Activated CD4-positive, alpha-beta T cell treated with anti-CD3 and anti-CD28 coated beads for 4 hours (primary cell): ENCODE measurements at places on chromosomes 7 and 10.

DNA sequence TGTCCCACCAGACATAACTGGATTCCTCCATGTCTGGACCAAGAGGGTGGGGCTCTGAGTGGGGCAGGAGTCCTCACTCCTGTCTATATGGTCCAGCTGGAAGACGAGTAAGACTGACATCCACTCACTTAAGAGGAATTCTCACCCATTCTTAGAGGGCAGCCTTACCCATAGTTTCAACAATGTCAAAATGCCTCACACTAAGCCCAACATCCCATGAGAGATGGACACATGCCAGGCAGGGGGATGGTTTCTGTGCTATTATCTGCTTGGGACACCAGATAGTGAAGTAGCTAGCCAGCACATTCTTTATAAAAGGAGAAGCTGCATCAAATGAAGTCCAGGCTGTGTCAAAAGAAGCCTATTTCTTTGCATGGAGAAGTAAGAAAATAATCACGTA, 4.7 kb upstream of the LANCL2 start:
- no peak for DNase-seq

DNA sequence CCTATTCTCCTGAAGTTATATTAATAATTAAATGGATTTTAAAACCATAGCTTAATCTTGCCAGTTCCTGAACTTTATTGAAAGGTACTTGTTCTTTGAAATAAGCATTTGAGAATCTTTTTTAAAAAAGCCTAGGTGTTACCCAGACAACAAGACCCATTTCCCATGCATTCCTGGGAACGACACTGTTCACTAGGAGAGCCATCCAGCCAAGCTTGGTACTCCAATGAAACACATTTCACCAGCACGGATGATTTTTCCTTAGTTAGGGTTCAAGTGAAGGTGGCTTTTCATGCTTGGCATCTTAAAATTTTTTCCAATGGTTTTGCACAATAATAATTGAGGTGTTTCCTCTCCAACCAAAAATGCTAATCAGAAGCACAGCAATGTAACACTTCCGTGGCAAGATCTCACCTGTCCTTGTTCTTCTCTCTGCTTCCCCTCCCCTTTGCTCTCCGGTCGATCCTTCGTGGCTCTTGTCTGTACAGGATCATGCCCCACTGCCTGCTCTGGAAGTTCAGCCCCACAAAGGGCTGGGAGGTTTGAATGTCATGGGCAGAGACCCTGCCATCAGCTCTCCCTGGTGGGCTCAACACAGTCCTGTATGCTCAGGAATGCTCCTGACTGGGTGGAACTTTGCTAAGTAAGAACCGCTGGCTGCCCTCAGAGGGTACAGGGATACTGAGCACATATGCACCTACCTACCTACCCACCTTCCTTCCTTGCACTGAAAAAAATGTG, 69.7 kb upstream of the AQP1 start:
- no peak for DNase-seq

DNA sequence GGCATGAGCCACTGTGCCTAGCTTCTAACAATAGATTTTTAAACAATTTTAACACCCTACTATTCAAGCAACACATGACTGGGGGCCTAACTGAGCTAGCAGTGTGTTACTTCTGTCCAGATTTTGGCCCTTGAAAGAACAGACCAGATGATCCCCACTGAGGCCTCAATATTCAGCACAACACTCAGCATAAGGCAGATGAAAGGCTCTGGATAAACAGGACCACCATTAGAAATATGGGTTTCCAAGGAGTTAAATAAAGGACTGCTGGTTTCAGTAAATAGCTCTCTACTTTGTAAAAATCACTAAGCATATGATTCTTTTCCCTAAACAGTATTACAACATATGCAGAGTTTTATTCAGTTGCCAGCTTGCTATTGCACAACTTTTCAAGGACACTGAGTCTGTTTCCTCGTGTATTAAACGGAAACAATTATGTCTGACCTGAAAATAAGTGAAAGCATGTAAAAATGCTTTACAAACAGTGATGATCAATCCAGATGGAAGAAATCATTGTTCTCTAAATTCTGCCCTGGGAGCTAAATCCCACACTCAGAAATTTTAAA, 23.8 kb upstream of the FZD1 start:
- DNase-seq, result no peak

DNA sequence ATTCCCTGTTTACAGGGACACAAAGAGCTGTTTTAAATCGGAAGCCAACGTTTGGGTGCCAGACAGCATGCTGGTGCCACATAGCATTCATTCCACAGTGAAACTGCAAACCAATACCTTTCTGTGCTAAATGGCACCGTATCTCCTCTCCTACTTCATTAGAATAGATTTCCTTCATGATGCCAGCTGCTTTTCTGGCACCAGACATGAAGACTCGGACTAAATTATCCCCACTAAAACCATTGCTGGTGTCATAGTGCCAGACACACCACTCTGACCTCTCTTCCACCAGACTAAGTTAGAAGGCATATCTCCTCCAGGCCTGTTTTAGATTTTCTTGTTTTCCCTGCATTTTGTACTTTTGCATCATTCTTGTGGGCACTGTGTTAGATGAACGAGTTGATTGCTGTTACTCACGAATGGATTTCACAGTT, 155.1 kb downstream of the ETV1 start:
- DNase-seq, result no peak

DNA sequence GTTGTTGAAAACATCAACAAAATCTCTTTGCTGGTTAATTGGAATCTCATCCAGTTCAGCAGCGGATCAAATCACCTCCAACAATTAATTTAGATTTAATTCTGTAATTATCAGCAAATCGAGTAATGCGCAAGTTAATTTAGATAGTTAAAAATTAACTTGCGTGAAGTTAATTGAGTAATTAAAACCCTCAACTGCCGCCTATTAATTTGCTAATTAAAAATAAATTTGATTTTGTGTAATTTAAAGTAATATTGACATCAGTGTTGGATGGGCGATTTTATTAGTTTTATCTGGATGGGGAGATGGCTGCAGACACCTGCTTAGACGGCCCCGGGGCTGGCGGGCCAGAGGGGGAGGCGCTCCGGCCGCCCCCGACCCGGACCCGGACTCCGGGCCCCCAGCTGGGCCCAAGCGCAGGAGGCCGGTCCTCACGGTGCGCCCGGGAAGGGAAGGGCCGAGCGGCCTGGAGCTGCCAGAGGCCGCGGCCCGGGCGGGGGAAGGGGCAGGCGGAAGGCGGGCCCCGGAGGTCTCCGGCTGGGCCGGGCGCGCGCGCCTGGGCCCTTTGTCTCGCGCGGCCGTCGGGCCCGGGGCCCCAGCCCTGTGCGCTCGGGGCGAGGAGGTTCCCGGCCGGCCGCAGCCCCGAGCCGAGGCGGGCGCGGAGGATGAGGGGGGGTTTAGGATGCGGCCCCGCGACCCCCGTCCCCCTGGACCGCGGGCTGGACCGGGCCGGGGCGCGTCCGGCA, 3.3 kb upstream of the UNCX start:
- DNase-seq, result no peak

DNA sequence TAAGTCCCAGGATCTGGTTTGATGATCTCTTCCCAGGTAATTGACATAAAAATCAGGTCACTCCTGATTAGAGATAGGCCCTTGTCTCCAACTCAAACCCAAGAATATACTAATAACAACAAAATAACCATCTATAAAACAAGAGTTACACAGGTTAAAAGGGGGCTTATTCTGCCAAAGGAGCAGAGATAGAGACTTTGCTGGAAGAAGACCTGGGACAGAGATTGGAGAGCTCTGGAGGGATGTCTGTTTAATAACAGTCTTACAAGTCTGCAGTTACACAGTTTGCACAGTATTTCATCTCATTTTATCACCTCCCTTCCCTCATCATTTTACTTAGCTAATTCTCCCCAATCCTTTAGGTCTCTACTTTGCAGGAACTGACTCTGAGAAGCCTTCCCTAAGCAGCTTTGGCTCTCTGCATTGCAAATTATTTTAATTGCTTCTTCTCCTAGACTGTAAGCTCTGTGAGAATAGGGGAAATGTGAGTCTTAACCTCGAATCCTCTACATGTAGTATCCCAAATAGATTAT, 3.7 kb upstream of the ZNF438 start:
- DNase-seq, result no peak

DNA sequence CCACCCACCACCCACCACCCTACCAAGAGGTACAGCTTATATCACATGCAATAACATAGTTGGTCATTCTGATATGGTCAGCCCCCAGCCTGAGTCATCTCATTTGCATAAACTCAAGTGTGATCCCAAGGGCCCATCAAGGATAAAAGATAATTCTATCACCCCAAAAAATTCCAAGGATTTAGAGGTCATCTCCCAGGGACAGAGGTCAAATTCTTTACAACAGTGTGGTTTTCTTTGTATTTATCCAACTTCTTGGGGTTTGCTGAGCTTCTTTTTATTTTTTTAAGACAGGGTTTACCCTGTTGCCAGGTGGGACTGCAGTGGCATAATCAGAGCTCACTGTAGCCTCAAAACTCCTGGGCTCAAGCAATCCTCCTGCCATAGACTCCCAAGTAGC, 9.4 kb upstream of the GTPBP10 start:
- no peak for DNase-seq
